ENCODE measurements at places on chromosomes 6 and 20.
A peak's percentile ranks its signal among the peaks of the same experiment; 100 is the strongest.

- DNase-seq: peak; percentile 7
Observed at GRCh38 chr6:33126101-33126714, 50.4 kb downstream of the HLA-DPB1 start.

- no peak for DNase-seq
Observed at GRCh38 chr6:52244400-52244799, at the start of gene IL17F. TSS of gene IL17F (minus strand) at chr6:52244500. CDS start at chr6:52244429, 71 bp downstream.

- no peak for DNase-seq
Observed at GRCh38 chr20:308427-309038, 11.2 kb downstream of the ZCCHC3 start.

GRCh38 chr6:14118091-14118439, 493 bp downstream of the CD83 start:
- no peak for DNase-seq

GRCh38 chr20:61555566-61555965, 303.5 kb downstream of the CDH4 start:
- no peak for DNase-seq

GRCh38 chr6:35609588-35609987, 79.1 kb downstream of the FKBP5 start:
- DNase-seq: no peak

GRCh38 chr6:25122622-25123237, 156.4 kb upstream of the CARMIL1 start:
- no peak for DNase-seq

DNA sequence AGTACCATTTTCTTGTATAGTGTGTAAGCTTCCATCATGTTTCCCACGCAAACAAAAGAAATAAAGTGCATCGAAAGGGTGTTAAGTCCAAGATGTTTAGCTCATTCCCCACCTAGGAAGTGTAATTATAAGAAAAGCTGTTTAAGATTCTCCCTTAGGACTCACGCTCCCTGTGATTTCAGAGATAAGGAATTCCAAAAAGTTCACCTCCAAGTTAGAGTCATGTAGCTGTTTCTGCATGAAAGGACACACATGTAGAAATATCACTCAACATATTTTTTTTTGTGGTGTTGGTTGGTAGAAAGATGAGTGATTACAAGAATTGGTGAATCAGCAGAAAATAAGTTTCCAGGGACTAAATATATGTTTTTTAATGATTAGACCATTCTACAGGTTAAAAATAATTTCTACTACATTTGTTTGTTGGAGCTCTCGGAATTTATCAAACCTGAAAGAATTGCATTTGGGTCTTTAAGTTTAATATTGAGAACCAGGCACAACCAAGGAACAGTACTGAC, 10.4 kb downstream of the OPN5 start:
- DNase-seq: no peak

DNA sequence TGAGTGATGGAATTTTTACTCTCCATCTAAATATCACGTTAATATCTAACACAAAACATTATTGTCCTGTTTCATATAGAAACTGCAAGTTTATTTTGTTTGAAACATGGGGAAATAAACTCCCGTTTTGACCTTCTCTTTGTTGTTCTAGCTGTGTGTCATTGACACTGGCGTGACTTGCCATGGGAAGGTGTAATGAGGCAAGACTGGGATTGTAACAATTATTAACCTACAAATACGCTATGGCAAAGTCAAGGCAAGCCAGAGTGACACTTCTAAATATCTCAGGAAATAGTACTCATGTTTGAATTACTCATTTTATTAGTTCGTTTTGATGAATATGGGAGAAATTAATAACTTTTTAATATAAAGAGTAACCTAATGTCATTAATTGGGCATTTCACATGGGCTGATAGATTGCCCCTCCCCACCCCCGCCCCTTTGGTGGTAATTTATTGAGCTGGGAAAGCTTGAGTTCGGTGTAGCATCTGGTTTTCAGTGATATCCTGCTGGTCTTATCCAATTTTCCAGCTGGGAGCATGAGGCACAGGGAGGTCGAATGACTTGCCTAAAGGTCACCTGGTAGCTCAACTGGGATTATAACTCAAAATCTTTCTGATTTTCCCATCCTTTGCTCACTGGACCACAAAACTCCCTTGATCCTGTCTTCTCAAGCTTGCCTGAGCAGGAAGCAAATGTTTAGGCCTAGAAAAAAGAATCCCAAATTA, 380.6 kb upstream of the JAG1 start:
- DNase-seq: no peak

GRCh38 chr6:66210964-66211363, 503.9 kb upstream of the EYS start:
- no peak for DNase-seq

GRCh38 chr6:41200296-41200900, 551 bp downstream of the TREML2 start:
- DNase-seq: no peak

DNA sequence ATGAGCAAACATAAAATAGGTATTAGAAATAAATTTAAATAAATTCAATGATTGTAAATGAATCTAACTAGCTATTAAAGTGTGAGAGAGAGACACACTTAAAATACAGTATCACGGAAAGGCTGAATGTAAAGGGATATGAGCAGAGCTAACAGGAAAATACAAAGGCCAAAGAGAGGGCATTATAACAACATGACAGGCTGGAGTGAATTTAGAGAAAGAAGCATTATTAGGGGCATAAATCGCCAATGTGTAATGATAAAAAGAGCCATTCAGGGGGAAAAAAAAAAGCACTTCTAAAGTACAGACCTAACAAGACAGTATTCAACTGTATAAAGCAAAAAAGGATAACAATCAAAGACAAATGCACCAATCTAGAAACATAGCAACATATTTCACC, 28.1 kb downstream of the DACT2 start:
- DNase-seq: no peak

- no peak for DNase-seq
Observed at GRCh38 chr6:111361648-111362047, 121.4 kb downstream of the REV3L start.

DNA sequence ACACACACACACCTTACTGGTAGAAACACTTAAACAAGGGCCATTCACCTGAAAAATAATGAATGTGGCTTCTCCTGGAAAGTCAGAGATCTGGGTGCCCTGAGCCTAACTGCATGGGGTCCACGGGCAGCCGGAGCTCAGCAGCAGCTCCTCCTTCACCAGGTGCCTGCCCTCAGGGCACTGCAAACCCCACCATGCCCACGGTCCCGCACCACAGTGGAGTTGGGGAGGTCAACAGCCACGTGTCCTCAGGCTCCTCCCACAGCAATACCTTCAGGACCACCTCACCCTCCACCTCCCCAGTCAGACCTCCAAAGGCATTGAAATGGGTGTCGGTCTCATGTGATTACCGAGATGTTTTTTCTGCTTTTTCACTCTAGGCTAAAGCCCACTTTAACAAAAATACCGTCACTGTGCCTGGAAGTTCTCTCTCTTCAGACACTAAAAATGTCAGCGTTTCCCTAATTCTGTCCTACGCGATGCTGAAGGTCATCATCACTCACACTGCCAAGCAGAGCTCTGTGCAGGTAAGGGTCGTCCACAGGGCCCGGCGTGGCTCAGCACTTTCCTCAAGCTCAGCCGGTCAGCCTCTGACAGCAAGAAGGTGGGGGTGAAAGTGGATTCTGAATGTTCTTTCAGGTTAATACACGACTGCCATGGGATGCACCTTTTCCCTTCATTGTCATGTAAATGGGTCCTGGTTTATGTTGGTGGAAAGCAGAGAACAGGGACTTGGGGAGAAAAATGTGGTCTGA, 48.9 kb downstream of the CDK5RAP1 start:
- DNase-seq: no peak

DNA sequence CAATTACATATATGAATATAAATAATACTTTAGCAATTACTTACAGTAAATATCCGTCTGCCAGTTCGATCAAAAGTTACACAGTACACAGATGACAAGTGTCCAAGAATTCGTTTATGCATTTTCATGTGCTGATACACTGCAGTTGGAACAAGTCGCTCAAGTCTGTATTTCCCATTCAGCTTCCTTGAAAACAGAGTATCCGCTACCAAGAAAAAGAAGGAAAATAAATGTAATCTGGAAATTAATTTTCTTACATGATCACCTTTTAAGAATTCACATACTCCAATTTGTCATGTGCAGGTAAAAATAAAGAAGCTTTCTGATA, 35.3 kb downstream of the PHIP start:
- DNase-seq: no peak

DNA sequence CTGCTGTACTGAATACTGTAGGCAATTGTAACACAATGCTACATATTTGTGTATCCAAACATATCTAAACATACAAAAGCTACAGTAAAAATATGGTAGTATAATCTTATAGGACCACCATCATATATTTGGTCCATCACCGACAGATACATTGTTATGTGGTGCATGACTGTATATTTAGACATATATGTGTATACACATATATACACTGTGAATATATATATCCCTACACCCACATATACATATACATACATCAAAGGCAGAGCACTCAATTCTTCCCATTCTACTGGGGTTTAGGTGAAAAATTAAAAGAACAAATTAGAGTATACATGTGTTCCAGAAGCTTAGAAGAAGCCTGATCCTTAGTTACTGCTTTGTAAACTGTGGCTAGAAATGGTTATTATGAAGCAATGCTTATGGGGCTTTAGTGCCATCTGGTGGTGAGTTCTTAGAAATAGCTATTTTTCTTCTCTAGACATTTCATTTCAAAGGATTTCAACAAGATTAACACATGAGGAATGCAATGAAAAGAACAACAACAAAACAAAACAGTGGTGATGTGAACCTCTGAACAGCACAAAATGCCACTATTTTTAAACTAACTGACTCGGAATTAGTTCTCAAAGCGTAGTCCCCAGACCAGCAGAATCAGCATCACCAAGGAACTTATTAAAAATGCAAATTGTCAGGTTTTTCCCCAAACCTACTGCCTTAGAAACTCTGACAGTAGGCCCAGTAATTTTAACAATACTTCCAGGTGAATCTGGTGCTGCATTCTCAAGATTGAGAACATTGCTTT, 38.0 kb downstream of the PKHD1 start:
- no peak for DNase-seq

Data from stimulated activated CD8-positive, alpha-beta memory T cell treated with anti-CD3 and anti-CD28 coated beads, Interleukin-15, amount 100 ng/mL, for 4 hours (primary cell).